Activated CD4-positive, alpha-beta T cell treated with anti-CD3 and anti-CD28 coated beads, Interleukin-2, amount 50 U/mL, for 4 hours (primary cell): ENCODE measurements at places on chromosomes 12 and 14.
A peak's percentile ranks its signal among the peaks of the same experiment; 100 is the strongest.

DNA sequence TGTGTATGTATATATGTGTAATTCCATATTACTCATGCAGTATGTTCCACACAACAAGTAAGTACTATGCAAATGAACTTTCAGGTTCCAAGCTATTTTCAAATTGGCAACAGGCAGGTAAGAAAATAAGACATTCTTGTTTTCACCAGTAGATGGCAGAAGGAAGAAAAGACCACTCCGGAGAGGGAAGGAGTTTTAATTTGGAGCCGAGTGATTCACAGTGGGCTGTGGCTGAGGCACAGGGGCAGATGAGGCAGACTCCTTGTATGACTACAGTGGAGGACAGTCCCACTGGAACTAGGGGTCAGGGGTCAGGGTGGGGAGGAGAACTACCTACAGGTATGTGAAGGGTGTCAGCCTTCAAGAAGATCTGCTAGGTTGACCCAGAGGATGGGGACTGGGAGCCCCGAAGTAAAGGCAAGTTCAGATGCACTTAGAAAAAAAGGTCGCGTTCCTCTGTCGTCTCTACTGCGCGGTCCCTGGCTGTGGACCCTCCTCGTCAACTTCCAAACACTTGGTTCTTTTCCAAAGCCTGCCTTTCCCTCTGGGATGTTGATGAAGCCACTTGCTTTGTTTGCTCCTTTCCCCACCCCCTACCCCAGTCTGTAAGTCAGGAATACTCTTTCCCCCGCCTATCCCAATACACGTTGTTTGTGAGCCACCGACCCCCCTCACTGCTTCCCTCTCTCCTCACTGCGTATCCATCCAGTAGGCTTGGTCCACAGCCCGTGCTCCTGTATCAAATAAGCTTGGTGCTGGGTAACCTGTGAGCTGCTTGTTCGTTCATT lies 24.1 kb downstream of the DDX47 start:
- DNase-seq: peak; percentile 30

GRCh38 chr12:109239179-109239578 lies 69.9 kb downstream of the FOXN4 start:
- no peak for DNase-seq

GRCh38 chr14:100615736-100616695 lies 28.8 kb upstream of the BEGAIN start:
- no peak for DNase-seq

DNA sequence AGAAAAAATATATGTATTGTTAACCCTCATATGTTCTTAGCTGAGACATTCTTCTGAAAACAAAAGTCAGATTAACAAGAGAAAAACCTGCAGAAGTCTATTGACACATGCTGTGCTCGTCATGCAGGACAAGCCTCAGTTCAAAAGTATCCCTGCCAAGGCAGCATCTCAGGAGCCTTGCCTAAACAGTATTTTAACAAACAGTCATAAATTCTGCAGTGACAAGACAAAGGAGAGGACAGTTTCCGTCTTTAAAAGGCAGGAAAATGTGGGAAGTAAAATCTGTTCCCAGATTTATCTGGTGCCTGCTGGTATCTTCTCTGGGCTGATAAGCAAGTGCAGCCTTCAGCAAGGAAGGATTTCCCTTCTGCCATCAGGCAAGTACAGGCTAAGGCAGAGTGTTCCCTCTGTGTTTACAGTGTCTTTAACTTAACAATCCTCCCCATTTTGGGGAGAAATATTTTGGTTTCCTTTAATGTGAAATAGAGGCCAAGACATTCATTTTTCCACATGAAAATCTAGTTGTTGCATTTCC lies 480.2 kb upstream of the CCDC196 start:
- DNase-seq: no peak

DNA sequence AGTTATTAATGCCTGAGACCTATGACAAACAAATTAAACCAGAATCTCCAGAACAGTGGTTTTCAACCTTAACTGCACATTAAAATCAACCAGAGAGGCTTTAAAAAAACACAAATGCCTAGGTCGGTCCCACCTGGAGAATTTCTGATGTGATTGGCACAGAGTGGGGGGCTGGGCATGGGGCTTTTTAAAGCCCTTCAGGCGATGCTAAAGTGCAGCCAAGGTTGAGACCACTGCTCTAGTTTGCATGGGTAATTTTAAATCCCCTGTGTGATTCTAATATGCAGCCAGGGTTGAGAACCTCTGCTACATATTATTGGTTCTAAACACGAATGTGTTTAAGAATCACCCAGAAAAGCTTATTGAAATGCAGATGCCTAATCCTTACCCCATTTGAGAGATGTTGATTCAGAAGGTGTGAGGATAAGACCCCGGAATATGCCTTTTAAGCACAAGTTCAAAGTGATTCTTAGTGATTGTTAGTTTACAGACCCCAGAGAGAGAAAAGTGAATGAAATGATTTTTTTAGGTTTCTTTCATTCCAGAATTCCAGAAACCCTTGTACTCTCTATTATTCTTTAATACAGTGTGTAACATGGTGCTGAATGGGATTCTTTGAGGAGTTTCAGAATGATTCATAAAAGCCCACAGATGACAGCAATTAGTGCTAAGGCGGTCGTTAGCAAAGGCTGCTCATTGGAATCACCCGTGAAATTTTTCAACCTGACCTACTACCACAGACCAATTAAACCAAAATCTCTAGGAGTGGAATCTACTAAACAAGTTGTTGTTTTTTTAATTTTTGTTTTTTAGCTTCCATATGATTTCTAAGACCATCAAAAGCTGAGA lies 44.9 kb downstream of the LIN7A start:
- DNase-seq: no peak

DNA sequence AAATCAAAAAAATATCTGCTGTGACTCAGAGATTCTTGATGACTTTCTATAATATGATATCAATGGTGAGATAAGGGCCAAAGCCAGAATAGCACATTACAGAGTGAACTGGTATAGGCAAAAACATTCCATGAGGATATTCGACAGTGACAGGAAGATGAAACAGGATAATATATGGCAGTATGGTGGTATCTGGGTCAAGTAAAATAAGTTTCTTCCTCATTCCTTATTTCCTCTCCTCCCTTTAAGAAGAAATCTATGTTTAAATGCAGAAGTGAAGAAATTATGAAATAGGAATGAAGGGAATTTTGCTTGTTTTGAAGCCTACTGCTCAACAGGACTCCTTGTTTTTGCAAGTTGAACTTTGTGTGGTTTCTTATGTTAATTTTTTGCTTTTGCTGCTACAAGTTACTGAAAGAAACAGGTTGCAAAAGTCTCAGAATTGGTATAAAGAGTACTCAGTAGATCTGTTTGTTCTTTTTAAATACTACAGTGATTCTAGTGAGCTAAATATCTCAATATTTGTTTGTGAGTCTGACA lies 7.0 kb downstream of the ACSS3 start:
- no peak for DNase-seq

GRCh38 chr12:123280971-123281370 lies 9.3 kb upstream of the CDK2AP1 start:
- no peak for DNase-seq

GRCh38 chr14:79584679-79585078 lies 626.6 kb downstream of the DIO2 start:
- no peak for DNase-seq

DNA sequence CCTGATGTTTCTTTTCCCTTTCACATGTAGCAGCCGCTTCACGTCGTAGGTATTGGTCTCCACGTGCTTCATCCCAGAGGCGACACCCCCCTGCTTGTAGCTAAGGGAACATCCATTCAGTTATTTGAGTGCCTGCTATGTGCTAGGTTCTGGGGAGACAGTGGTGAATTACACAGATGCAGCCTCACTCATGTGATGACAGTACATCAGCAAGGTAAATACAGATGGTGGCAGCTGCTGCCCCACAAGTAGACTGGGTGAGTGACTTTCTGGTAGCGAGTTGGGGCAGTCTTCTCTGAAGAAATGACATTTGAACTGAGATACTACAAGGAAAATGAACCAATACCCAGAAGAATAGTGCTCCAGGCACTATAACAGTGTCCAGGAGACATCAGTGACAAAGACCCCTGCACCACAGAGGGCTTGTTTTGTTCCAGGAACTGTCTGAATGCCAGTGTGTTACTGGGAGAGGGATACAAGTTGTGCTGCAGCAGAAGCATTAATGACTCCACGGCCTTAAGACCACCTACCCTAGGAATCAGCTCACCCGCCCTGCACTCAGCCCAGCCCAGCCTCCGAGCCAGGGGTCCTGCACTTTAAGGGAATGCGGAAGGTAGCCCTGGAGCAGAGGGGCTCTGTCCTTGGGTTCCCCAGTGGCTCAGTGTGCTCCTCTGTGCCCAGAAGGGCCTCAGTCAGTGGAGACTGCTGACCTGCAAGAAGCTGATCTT lies 7.3 kb downstream of the AVIL start:
- DNase-seq: no peak

DNA sequence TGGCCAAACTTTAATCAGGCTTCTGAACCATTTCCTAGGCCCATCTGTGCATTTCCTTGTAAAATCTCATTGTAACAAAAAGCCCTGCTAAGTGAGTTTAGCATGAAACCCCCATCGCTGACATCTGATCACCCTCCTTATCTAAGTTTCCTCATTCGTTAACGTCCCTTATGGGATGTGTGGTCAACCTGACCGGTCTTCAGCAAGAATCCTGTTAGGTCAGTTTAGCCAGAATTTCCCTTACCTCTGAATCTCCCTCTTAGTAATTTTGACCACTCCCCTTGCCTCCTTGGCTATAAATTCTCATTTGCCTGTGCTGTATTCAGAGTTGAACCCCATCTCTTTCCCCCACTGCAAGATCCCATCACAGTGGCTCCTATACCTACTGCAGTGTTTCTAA lies 239.3 kb downstream of the RMST start:
- no peak for DNase-seq

DNA sequence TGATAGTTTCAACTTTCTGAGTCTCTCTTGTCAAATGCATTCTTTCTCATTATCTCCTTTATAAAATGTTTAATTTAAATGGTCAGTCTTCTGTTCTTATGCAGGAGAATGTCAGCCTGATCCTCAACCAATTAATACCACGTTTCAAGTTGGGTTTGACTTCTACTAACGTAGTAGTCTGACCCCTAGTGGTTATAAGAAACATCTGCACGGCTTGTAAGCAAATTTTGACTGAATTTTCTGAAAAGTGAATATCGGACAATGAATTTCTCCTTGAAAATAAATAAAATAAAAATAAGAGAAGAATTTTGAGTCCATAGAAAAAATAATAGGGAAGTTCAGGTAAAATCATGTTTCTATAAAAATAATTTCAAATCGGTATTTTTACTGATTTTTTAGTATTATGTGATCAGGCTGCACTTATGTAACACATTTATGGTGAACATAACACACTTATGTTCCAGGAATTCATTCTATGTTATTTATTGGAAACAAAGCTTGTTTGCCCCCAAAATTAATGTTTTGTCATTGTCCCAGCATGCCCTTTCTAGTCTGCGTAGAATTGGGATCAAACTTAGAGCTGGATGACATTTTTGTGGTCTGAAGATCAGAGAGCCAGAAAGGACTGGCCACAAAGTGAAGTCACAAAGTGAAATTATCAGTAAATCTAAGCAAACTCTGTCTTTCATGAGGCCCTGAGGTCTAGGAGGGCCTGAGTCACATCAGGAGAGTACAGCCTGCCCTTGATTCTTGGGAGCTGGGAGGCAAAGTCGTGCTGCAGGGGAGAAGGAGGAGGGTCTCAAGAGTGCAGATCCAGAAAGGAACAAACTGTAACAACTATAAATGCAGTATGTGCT lies 101.2 kb upstream of the STXBP6 start:
- no peak for DNase-seq

DNA sequence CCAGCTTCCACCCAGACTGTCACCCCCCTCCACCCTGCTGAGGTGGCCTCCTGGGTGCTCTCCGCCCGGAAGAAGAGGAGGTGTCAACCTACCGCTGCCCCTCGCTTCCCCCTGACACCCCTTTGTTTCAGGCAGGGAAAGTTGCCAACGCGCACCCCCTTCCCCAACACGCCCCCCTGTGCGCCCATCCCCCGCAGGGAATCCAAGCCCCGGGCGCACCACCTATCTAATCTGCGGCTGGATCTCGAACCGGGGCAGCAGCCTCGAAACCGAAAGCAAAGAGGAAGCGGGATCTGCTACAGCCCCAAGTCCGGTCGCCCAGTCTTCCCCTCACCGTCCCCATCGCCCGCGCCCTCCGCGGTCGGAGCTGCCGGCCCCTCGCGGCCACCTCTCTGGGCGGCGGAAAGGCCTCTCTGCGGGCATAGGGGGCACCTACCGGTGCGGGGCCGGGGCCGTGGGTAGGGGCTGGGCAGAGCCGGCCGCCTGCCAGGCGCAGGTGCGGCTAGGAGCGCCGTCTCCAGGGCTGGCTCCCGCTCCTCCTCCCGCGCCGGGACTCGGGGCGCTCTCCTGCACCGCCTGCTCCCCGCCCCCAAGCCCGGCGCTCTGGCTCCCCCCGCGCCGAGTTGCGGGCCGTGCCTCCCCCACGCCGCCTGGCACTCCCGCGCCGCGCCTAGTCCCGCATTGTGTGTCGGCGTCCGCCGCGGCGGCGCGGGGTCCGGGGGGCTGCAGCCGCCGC lies 18.3 kb upstream of the PLEKHH1 start:
- DNase-seq: peak; percentile 22

- no peak for DNase-seq
Observed at GRCh38 chr12:55818140-55818728, 393 bp downstream of the ORMDL2 start.

GRCh38 chr12:12990700-12991468 lies 9.2 kb downstream of the HEBP1 start:
- DNase-seq: no peak

GRCh38 chr12:1305063-1305434 lies 289.3 kb downstream of the FBXL14 start:
- no peak for DNase-seq

- DNase-seq: no peak
Observed at GRCh38 chr12:113200021-113200797, 14.7 kb downstream of the RITA1 start.

GRCh38 chr12:85955127-85955526 lies 81.0 kb downstream of the NTS start:
- no peak for DNase-seq

DNA sequence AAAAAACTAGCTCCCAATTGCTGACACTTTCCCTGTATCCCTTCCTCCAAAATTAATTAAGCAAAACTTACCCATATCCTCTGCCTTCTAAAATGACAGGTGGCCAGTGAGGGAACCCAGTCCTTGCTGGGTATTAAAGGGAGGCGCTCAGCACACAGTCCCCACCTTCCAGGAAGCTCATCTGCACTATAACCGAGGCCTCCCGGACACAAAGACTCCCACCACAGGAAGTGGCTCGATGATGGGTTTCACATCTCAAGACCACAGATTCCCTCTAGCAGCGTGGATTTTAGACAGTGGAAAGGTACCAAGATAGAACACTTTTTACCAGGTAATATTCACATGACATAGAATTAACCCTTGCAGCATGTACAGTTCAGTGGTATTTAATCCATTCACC lies 126.8 kb upstream of the NCOR2 start:
- no peak for DNase-seq

GRCh38 chr14:77140359-77141213 lies 1.0 kb downstream of the ZDHHC22 start:
- no peak for DNase-seq
